ENCODE measurements at places on chromosomes 2 and 18.
A peak's percentile ranks its signal among the peaks of the same experiment; 100 is the strongest.

- no peak for DNase-seq
Measured at GRCh38 chr2:71779774-71780105, 326.4 kb downstream of the DYSF start.

DNA sequence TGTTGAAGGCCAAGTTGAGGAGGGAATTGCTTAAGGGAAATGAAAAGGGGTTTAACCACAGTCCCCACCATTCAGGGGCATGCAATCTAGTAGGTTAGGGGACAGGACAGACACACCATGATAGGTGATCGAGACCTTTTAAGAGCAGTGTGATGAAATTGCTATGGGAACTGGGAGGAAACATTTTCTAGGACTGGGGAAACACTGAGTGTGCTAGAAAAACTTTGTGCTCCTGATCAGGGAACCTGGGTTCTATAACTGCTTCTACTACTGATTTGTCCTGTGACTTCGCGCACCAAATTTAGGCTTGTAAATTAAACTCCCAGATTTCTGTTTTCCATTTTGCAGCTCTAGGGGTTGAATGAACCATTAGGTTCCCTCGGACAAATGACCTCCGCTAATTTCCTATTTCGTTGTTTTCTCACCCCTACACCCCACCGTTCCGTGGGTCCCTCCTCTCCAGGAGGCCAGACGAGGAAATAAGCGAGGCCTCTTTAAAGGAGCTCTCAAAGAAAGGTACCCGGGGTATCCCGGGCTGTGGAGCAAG lies 371 bp upstream of the LCLAT1 start:
- no peak for DNase-seq

GRCh38 chr2:38634684-38635083 lies 31.2 kb upstream of the GALM start:
- no peak for DNase-seq

GRCh38 chr2:239047861-239048260 lies 200.0 kb downstream of the TWIST2 start:
- no peak for DNase-seq

GRCh38 chr2:159444754-159445153 lies 158.3 kb upstream of the WDSUB1 start:
- DNase-seq: no peak

GRCh38 chr2:41853427-41854191 lies 194.2 kb upstream of the PKDCC start:
- DNase-seq: peak; percentile 66

GRCh38 chr18:21112140-21112473 lies 494 bp upstream of the ROCK1 start:
- DNase-seq: no peak

DNA sequence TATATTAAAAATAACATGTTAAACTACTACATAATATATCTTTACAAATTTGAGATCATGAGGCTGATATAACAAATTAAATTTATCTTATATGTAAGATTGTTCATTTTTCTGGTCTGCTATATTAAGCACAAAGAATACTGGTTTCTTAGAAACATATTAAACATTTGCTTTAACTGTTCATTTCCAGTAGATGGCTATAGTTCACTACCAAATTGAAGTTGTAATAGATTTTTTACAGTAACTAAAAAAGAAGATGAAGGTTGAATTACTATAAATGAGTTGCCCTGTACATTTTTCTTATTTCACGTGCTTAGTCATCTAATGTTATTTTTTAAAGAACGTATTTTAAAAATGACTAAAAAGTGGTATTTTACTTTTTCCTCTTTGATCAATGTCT lies 57.0 kb downstream of the ZNF407 start:
- peak; percentile 56 for DNase-seq

DNA sequence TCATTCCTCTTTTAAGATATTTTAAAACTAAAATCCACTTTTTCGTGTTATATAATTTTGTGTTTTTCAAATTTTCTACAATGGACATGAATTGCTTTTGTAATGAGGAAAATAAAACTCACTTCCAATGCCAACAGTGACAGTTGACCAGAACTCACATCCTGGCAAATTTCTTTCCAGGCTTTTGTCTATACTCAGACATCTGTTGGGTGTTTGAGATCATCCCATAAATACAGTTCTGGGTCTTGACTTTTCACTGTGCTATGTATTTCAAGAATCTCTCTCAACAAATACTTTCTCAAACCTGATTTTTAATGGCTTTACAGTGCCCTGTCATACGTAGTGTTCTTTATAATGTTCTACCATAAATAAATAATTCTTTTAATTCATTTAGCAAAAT lies 57.6 kb downstream of the RPL37A start:
- DNase-seq: no peak

DNA sequence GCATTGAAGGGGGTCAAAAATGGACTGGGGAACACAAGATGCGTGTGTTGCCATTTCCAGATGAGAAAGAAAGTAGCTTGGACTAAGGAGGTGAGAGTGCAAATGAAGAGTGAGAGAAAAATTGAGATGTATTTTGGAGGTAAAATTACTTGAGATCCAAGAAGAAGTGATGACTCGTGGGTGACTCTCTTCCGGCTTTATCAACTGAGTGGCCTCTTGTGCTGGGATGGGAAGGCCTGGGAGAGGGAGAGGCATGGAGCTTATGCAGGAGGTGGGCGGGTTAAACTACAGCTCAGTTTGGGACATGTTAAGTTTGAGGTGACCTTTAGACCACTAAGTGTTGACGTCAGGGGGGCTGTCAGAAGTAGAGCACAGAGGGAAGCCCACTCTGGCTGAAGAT lies 34.9 kb downstream of the SULT1C2 start:
- DNase-seq: peak; percentile 73

DNA sequence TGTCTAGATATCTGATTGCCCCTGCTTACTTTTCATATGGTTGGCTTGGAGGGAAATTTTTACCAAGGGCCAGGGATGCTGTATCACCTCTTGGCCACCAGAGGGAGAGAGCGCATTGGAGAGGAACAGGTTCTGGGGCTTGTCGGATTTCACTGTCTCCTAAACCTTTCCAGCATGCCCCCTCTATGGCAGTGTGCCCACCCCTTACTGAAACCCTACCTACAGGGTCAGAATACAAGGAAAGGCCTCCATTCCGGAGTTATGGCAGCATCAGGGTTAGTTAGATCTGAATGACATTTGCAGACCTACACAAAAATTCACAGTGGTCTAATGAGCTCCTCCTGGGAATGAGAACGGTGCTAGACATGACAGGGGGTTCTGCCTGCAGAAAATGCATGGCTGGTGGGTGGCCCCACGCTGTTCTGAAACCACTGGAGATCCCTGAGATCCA lies 5.8 kb downstream of the SLC14A2 start:
- DNase-seq: peak; percentile 41

DNA sequence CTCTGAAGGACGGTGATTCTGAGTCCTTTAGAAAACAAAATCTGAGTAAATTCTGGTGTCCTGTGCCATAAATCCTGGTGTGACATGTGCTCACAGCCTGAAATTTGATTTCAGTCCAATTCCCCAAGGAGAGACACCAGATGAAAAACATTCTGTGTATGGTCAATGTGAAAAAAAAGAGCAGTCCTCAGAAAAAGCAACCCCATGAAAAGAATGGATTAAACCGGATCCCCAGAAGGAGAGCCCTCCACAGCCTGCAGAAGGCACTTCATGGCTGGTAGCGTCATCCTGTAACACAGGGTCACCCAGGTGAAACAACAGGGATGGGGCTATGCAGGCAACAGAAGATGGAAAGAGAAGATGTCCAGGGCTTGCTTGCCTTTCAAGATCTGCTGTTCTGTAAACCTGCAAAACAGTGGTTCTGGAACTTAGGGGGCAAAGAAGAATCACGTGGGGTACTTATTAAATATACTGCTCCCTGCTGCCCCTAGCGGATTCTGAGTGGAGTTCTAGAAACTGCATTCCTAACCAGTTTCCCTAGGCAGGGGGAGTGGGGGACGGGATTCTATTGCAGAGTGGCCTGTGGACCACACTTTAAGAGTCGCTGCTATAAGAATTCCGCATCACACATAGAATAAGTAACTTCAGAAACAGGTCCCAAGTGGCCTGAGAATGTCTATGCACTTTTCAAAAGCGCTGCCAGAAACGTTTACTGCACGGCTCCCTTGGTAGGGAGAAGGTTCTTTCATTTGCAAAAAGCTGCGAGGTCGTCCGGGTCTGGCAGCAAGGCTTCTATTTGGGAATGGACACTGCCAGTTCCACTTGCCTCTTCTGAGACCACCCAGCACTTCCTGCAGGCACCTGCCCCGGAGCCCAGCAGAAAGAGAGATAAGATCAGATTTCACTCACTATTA lies 118.9 kb upstream of the ARL5A start:
- DNase-seq: peak; percentile 11

DNA sequence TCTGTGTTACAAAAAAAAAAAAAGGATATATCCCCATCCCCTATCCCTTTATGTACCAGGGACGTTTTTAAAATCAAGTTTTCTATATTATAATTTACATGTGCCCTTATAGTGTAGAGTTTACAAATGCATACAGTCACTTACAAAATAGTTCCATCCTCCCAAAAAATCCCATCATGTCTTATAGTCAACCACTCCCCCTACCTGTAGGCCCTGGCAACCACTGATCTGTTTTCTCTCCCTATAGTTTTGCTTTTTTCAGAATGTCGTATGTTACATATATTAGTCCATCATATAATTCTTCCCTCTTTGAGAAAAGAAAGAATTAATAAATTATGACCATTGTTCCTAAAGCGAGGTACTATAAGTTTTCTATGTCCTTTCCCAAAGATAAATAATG lies 17.8 kb downstream of the CFAP210 start:
- DNase-seq: no peak

DNA sequence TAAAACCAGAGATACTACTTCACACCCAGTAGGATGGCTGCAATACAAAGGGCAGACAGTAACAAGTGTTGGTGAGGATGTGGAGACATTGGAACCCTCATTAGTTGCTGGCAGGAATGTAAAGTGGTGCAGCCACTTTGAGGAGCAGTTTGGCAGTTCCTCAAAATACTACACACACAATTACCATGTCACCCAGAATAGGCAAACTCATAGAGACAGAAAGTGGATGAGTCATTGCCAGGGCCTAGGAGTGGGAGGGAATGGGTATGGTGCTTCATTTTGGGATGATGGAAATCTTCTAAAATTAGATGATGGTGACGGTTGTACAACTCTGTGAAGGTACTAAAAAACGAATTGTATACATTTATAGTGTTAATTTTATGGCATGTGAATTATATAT lies 54.8 kb downstream of the ATP9B start:
- peak; percentile 26 for DNase-seq

GRCh38 chr2:98757904-98758421 lies 27.0 kb upstream of the MGAT4A start:
- DNase-seq: peak; percentile 85

- DNase-seq: no peak
Measured at GRCh38 chr2:27689424-27689823, 25.7 kb downstream of the SLC4A1AP start.

DNA sequence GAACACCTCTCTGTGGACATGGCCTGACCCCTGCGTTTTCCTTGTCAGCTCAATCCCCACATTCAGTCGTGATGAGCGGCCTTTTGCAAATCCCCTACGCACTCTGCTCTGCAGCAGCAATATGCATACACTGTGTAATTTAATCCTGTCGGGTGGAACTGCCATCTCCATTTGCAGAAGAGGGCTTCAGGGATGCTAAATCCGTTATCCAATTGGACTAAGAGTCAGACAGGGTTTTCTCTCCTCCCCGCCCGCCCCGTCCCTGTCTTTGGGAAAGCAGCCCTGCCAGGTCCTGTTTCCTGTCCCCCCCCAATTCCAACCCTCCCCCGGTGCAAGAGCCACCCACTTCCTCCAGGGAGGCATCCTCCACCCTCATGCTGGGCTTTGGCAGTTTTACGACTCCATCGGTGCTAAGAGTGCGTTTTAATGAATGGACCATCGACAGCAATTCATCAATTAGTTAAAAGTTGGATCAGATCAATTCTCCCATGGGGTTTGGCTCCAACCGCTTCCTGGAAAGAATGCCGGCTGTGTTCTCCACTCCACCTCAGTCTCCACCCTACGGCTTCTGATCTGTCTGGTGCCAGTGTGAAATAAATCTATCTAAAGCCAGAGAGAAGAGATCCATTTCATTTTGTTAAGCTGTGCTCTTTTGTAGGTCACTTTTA lies 53.5 kb upstream of the ASAP2 start:
- DNase-seq: peak; percentile 47

DNA sequence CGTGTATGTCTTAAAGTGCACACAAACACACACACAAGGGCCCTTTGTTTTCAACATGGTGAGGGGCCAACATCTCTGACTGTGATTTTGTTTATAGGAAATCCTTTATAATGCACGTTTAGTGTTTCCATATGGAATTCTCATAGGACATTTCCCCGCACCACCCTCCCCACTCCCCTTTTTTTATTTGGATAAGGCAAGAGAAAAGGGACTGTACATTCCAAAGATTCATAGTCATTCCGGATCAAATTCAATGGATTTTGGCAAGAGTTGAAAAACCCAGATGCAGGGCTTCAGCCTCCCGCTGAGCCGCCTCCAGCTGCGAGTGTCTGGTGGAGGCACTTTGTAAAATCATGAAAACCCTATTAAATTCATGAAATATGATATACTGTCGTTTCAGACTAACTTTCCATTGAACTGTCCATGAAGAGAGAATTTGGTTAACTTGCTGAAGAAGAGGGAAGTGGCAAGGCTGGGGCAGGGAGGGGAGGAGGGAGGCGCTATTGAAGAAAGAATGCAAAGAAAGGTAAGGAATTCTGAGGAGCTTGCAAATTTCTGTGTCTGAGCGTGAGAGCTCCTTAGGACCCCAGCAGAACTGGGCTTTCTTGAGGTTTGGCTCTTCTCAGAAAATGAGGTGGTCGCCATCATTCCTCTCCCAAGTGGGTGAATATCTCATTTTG lies 25.8 kb upstream of the SLC14A2 start:
- DNase-seq: peak; percentile 97

GRCh38 chr2:16700551-16701259 lies 35.1 kb upstream of the CYRIA start:
- DNase-seq: no peak

- no peak for DNase-seq
Measured at GRCh38 chr2:219772103-219772635, 144.7 kb downstream of the SLC4A3 start.

- no peak for DNase-seq
Measured at GRCh38 chr2:128604045-128604444, 285.4 kb upstream of the HS6ST1 start.

GRCh38 chr18:62576845-62577512 lies 54.2 kb downstream of the ZCCHC2 start:
- no peak for DNase-seq

- DNase-seq: peak; percentile 95
Measured at GRCh38 chr2:65662654-65663432, 230.4 kb upstream of the SPRED2 start.

- no peak for DNase-seq
Measured at GRCh38 chr2:101106453-101107181, 44.6 kb downstream of the TBC1D8 start.

DNA sequence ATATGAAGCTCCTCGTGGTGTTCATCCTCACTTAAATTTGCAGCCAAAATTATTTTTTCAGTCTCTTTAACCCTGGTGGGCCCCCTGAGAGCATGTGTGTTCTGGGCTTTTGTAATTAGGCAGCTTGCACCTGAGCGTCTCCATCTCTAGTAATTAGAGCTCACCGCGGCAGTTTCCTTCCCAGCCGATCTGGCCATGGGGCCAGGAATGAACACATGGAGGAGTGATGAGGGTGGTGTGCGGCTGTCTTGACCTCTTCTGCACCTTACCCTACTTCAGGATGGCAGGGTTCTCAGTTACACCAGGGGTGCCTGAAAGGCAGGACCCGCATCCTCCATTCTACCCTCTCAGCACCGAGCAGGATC lies 98.5 kb downstream of the AFF3 start:
- no peak for DNase-seq

- no peak for DNase-seq
Measured at GRCh38 chr2:44211183-44211582, 42.5 kb downstream of the PPM1B start.

GRCh38 chr2:157150747-157151146 lies 106.8 kb upstream of the GALNT5 start:
- DNase-seq: peak; percentile 8
